ENCODE measurements at places on chromosomes 2 and 18.

GRCh38 chr2:54388076-54388475, 68.1 kb upstream of the SPTBN1 start:
- DNase-seq = no peak

GRCh38 chr2:147999126-147999525, 21.4 kb downstream of the ORC4 start:
- no peak for DNase-seq

- no peak for DNase-seq
Measured at GRCh38 chr2:216714376-216714775, 19.0 kb upstream of the IGFBP5 start.

DNA sequence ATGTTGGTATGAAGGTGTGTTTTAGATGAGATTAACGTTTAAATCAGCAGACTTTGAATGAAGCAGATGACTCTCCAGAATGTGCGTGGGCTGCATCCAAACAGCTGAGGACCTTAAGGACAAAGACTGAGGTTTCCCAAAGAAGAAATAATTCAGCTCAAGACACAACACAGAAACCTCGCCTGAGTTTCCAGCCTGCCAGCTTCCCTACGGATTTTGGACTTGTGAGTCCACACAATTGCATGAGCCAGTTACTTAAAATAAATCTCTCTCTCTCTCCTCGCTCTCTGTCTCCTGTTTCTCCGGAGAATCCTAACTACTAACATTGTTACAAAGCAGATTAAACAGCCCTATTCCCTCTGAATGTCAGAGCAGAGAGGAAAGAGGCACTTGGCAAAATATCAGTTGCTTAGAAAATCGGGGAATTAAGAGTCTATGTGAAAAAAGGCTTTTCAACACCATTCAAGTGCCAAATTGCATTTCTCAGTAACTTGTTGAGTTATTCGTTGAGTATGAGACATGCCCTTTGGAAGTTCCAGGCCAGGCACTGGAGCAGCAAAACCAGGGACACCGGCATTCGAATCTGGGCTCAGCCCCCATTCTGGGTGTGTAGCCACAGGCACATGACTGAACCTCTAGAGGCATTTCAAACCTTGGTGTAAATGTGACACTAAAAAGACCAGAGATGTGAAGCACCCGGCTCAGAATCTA, 174.6 kb upstream of the PID1 start:
- DNase-seq = no peak

DNA sequence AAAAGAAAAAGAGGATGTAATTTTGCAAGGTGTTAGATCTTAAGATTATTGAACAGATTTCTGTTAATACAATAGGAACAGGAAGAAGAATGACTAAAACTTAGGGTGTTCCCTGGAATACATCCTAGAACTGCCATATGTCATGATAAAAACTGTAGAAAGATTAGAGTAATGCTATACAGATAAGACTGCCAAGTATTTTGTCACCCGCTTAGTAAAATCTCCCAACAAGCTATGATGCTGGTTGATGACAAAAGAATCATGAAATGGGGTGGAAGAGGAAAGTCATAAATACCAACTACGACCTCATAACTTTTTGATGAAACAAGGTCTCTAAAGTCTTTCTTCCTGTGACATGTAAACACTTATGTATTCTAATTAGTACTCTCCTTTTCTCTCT, 163.6 kb upstream of the COL3A1 start:
- DNase-seq = no peak
